NCI-H187 treated with DMSO at 0.1 percent for 48 hours (cell line): ENCODE measurements at places on chromosomes 4 and X.

- DNase-seq, result no peak
These were observed 31.0 kb upstream of the TLR3 start for GRCh38 chr4:186037692-186038658.

DNA sequence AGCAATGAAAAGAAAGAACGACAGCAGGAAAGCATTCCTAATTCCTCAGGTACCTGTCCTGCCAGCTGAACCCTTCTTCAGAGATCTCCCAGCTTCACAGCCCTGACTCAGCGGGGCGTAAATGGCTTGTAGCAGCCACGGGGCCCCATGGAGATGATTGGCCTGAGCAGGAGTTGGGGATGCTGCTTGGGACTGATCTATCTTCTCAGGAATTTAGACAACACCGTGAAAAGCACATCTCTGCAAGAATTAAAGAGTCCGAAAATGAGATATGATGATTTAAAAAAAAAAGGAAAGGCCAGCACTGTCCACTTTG lies 22.5 kb upstream of the SLC25A4 start:
- no peak for DNase-seq

DNA sequence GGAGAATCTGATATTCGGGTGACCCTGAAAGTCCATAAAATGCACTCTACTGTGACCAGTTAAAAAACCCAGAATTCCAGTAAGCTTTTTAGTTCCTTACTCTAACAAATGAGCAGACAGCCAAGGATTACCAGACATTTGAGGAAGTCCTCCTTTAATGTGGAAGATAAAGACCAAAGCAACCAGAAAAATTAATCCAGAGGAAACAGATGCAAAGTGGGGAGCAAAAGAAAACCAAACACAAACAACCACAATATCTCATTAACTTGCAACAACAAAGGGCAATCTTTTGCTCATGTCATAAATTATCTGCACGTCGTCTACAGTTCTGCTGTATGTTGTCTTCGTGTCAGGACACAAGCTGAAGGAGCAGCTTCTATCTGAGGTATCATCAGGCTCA lies 164.4 kb downstream of the PJA1 start:
- DNase-seq, result no peak

DNA sequence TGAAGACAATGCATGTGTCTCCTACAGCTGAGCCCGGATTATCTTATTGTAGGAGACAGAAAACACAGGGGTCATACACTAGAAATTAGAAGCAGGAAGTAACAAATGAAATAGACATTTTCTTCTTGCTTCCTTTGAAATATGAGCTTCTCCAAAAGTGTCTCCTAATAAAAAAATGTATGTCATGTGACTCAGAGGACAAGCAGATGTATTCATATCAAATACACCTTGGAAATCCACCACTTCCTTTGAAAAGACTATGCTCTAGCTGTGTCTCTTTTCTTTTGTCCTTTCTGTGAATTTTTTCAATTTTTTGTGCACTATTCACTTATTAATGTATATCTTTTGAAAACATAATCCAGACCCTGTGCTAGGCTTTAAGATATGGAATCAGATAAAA lies 1906.2 kb downstream of the C4orf33 start:
- no peak for DNase-seq

DNA sequence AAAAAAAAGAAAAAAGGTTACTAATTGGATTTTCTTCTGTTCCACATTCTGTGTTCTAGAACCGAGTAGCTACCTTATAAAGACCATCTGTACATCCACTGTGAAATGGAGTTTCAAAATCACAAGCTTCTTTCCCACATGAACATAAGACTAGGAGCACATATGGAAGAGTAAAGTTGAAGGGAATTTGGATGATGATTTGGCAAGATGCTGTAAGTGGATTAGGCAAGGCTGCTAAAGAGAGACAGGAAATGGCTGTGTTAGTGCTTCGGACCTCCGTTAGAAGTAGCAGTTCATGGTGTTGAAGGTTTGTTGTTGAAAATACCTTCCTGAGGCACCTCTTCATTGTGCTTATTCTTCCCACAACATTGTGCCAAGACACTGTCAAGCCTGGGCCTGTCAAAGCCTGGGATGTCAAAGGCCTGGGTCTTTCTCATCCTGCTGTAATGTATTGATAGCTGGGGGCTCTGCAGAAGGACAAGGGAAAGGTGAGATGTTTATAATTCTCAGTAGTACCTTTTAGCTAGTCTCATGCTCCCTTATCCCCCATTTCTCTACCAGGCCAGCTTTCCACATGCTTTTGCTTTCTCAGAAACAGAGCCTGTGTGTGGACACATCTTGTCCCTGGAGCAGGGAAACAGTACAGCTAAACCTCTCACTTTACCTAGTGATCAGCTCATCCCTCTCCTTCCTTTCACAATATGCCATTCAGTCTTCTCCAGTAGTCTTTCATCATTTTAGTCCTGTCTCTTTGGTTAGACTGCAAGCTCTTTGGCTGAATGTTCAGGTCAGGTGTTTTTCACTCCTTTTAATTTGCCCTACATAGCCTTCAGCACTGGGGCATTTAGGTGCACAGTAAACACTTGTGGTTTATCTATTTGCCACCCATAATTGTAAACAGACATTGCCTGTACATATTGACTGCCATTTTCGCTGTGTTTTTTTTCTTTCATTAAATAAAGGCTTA lies 37.9 kb upstream of the CYP2U1 start:
- DNase-seq, result no peak

DNA sequence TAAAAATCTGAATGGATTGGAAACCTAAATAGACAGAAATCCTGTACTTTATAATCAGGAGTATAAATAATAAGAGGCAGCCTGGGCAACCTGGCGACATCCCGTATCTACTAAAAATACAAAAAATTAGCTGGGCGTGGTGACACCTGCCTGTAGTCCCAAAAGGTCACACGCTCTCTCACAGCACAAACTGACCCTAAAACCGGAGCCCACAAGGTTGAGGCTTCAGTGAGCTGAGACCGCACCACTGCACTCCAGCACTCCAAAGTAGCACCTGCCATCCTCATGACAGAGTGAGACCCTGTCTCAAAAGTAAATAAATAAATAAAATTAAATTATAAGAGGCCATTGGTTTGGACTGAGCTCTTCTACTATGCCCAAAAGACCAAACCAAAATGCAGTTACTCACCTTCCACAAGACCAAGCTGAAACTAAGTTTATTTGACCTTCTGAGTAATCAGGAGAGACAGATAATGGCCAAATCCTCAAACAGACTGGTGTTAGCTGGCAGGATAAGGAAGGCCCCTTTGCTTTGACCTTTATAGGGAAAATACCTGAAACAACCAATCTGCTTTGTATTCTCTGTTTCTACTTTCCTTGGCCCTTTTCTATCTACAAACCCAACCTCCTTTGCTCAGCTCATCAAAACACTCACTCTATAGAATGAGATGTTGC lies 3.2 kb upstream of the GRSF1 start:
- no peak for DNase-seq

DNA sequence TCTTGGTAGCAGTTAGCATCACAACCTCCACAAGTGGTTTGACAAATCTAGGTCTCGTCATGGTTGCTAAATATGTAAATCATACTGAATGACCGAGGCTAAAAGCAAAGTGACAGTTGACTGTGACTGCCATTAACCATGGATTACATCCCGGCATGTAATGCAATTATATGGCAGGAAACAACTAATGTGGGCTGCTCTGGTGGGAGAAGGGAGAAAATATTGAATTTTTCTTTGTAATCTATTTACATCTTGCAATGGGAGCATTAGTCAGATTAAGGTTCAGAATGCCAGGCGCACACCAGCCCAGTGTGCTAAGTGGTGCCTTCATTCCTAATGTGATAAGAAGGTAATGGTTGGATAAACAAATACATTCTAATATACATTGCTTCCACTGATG lies 35.8 kb downstream of the UNC5C start:
- no peak for DNase-seq

- DNase-seq, result no peak
These were observed 181.9 kb downstream of the SOWAHB start for GRCh38 chr4:76716020-76716419.
